WERI-Rb-1 (cell line): ENCODE measurements at places on chromosomes 13 and 19.
A peak's percentile ranks its signal among the peaks of the same experiment; 100 is the strongest.

GRCh38 chr19:37932985-37933936, 26.3 kb downstream of the SIPA1L3 start:
- DNase-seq: no peak

GRCh38 chr19:29967623-29968022, 25.6 kb downstream of the URI1 start:
- no peak for DNase-seq

GRCh38 chr19:19140476-19140875, 2.2 kb upstream of the TMEM161A start:
- no peak for DNase-seq

- no peak for DNase-seq
Observed at GRCh38 chr19:3161453-3161852, 17.1 kb upstream of the S1PR4 start.

DNA sequence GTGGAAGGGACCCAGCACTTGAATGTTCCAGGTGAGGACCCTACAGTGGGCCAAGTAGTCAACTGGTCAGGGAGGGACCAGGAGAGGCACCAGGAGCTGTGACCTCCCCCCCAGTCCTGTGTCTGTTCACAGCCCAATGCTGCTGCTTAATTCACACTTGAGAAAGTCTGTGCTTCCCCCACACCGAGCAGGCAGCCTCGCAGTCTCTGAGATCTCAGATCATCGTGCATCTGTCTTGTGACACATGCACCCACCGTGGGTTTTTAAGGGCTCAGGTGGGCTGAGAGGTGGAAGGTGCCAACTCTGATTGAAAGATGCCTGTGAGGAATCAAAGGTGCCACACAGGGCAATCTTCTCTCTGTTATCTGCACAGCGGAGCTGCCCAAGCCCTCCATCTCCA, 6.2 kb downstream of the CEACAM5 start:
- no peak for DNase-seq

DNA sequence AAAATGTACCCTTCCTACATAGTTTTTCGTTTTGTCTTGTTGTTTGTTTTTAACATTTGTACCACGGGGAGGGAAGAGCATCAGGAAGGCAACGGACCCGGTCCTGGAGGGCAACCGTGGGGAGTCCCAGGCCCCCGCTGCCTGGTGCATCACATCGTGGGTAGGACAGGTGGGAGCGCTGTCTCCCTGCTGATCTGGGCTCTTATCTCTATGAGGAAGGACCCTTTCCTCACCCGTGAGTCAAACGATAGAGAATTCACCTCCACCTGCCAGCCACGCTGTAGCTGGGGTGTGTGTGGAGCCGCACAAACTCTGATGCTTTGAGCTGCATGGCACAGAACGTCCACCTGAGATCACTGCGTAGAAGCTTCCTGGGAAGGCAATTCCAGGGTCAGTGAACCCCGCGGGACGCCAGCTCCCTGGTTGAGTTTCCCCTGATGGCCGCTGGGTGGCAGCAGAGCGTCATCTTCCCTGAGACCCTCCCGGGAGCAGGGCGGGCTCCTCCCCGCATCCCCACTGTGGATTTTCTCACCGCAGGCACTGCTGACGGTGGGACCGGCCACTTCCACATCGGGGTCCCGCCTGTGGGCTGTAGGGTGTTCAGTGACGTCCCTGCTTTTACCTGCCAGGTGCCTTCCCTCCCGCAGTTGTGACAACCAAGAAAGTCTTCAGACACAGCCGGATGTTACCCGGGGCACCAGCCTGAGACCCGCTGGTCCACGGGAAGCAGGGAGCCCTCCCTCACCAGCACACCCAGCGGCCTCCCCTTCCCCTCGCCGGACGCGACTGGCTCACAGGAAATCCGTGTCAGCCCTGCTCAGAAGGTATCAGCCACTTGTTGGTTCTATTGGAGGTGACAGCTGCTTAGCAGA, 54.7 kb downstream of the ZNF787 start:
- peak; percentile 80 for DNase-seq

GRCh38 chr13:28610996-28611395, 47.9 kb upstream of the POMP start:
- DNase-seq: no peak

DNA sequence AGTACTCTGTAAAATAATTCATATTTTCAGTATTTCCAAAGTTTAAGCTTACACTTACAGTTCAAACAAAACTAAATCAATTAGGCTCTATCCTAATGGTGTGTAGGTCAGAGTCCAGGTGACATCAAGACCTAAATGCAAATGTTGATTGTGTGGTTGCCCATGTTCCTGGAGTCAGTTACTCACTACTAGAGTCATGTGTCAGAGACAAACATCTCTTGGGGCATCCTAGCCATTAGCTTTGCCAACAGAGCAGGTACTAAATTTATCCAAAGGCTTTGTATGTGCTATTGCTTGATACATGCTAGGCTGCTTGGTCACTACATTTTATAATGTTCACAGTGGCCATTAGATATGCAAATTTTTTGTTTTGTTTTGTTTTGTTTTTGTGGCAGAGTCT, 11.7 kb downstream of the SPRY2 start:
- no peak for DNase-seq

GRCh38 chr19:58568453-58569130, 4.5 kb downstream of the MZF1 start:
- DNase-seq: no peak

- peak; percentile 56 for DNase-seq
Observed at GRCh38 chr19:42360787-42361544, 29.1 kb downstream of the CNFN start.

DNA sequence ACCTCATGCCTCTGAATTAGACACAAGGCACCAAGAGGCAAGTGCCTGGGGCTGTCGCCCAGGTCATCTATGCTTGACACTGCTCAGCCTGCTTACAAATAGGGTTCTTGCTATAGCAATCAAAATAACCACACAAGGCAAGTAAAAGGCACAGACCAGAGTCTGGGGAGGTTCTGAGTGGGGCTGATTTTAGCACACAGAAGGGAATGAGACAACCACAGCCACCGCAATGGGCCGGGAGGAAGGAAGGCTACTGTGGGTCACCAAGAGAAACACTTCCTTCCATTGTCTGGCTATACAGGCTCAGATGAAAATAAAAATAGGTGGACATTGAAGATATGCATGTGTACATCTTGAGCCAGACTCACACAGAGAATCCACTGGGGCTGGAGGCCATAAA, 159.1 kb downstream of the DLEU7 start:
- no peak for DNase-seq

DNA sequence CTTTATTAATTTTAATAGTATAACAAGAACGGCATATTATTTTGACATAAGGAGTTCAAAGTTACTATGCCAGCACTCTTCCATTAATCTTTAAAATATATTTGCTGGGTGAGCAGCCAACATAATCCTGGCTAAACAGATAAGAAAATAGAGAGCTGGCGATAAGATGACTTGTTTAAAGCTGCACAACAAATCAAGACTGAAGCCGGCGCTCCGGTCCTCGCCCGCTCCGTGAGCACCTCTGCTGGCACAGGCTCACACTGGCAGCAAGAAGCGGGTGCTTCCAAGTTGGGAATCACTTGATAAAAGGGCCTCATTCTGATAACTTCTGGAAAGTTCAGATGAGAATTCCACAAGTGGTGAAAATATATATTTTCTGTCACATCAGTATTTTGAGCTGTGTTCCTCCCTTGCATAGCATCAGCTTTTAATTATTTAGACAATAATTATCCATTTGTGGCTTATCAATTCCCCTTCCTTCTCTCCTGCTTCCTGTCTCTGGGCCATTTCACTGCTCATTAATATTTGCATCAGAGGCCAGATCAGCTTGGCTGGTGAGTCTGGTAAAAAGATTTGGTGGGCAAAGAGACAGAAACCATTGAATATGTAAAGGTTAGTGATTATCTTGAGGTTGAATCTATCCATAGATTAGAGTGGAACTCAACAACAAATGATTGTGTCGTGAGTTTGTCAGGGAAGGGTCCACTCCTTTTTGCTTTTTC, 205.3 kb downstream of the MZT1 start:
- peak; percentile 67 for DNase-seq

- DNase-seq: no peak
Observed at GRCh38 chr19:44948763-44949374, 3.0 kb downstream of the APOC2 start.

DNA sequence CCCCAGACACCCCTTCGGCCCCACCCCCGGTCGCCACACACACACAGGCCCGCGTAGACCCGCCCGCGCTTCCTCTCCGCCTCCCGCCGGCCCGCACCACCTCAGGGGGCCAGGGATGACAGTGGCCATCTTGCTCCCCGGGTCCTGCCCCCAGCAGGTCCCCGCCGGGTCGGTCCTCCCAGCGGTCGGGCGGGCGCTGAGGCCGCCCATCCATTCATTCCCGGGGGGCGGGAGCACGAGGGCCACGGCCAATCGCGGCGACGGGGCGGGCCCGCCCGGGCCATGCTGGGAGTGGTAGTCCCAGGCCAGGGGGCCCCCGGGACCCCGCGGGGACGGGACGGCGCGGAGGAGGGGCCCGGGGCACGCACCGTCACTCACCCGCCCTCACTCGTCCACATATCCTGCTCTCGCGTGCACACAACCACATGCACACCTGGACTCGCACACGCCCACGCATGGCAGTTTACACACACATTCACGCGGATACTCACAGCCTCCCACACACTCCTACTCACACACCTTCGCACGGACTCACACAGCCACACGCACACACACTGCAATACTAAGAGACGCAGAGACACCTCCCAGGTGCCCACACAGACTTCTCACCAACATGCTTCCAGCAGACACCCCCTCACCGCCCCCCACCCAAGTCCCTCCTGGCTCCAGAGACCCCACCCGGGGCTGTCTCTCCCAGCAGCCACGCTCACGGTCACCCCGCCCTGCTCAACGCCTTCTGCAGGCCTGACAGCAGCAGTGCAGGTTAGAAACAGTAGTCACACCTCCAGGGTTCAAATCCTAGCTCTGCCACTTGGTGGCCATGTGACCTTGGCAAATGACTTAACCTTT, at the start of gene DPF1:
DPF1 (minus strand) TSS at position 209 of the 849 bp plus-strand sequence; CDS start at position 129, 80 bp downstream.
- DNase-seq: peak; percentile 91

- DNase-seq: no peak
Observed at GRCh38 chr19:32542477-32543108, 38.4 kb upstream of the PDCD5 start.

DNA sequence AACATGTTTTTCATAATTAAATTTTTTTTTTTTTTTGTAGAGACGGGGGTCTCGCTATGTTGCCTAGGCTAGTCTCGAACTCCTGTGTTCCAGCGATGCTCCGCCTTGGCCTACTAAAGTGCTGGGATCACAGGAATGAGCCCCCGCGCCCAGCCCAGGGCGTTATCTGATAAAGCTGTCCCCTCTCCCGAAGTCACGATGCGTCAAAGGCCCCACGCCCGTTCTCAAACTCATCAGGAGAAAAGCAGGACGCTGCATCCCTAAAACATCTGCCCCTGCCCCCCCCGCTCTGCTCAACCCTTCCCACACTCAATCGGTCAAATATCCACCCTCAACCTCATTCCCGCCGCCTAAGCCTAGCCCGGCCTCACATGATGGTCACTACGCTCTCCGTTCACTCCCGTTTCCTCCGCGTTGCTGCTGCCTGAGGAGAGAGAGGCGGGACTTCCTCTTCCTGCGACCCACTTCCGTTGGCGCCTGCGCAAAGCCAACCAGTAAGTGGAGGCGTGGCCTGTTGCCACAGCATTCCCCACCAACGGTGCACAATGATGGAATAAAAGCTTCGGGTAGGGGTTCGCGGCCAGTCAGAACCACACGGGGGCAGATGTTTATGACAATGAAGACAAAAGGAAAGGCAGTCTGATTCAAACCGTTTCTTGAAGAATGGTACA, at the start of gene SNRPD2:
SNRPD2 (minus strand) TSS at position 438 of the 671 bp plus-strand sequence; CDS start at position 373, 65 bp downstream.
- peak; percentile 95 for DNase-seq

DNA sequence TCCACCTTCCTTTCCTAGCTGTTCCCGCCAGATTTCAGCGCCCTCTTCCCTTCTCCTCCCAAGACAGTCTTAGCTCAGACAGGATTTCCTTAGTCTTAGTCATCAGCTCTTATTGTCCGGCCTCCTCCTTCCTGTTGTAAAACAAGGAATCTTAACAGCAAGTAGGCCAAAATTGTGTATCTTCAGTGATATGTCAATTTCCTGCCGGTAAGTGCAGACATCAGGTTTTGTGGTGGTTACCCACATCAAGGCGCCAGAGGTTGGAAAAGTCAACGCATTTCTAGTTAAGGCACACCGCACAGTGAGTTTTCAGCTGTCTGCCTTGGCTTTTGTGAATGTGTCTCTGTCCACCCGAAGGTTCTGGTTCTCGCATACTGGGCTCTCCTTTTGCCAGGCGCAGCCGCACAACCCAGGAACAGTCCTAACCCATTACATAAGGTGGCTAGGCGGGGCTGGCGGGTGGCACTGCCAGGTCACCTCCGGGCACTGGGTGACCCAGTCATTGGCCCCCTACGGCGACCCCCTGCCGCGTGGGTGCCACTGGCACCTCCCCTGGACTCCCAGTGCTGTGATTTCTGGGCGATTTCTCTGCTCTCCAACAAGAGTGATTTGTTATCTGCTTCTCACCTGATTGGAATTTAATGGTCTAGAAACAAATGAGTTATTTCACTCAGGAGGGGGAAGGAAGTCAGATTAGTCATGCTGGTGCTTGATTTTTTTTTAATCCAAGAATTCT, 12.9 kb downstream of the COL4A2 start:
- DNase-seq: no peak

DNA sequence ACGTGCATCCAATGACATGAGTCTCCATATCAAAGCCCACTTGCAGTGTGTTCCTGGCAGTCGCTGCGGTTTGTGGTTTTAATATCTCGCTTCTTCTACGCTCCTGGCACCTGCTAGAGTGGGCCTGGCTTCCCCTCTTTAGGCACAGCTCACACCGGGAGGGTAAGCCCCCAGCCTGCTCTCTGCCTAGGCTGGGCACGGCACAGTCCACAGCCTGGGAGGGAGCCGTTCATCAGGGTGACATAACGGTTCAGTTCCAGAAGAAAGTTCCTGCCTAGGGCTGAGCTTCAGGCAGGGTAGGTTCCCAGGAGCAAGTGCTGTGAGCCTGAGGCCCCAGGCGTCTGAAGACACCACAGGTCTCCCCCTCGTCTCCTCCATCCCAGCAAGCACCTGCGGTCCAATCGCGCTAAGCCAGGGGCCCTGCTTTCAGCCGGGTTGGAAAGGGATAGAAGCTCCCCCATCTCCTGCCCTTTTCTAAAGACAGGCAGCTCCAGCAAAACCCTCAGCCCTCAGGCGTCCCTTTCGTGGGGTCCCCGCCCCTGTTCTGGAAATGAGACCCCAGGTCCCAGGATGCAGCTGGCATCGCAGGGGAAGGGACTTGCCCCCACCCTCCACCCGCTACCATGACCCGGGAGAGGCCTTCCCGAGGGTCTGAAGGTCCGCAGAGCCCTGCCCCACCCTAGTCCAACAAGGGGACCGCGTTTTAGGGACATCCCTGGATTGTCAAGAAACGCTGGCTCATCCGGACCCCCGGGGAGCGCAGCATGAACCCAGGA, 121.6 kb upstream of the ZNF507 start:
- no peak for DNase-seq

DNA sequence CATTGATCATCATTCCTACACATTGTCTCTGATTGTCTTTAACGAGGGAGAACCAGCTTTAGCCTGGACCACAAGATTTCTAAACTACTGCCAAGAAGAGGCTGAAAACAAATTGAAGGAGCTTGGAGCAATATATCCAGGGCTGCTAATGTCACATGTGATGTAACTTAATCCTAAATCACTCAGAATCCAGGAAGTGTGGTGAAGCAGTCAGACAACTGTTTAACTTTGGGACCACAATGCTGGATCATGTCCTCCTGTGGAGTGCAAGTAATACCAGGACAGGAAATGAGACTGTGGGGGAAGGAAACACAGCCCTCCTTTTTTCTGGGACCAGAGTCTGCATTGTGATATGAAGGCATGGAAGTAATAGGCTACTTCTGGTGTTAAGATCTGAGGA, 430.2 kb downstream of the KCTD12 start:
- no peak for DNase-seq
